ENCODE measurements at places on chromosomes 6 and 20.

GRCh38 chr20:1881240-1881835, 13.9 kb upstream of the SIRPA start:
- no peak for DNase-seq

GRCh38 chr6:33719326-33719987, 8.0 kb upstream of the UQCC2 start:
- no peak for DNase-seq

GRCh38 chr20:50146214-50146613, 7.3 kb downstream of the PEDS1 start:
- DNase-seq = peak; percentile 42

GRCh38 chr20:64140061-64140931, 24.0 kb upstream of the MYT1 start:
- no peak for DNase-seq

- DNase-seq = no peak
Measured at GRCh38 chr20:4601630-4602296, 119.9 kb upstream of the PRND start.

- no peak for DNase-seq
Measured at GRCh38 chr20:44479643-44480042, 4.0 kb downstream of the TTPAL start.

GRCh38 chr6:33174784-33175183, 17.5 kb downstream of the COL11A2 start:
- no peak for DNase-seq

DNA sequence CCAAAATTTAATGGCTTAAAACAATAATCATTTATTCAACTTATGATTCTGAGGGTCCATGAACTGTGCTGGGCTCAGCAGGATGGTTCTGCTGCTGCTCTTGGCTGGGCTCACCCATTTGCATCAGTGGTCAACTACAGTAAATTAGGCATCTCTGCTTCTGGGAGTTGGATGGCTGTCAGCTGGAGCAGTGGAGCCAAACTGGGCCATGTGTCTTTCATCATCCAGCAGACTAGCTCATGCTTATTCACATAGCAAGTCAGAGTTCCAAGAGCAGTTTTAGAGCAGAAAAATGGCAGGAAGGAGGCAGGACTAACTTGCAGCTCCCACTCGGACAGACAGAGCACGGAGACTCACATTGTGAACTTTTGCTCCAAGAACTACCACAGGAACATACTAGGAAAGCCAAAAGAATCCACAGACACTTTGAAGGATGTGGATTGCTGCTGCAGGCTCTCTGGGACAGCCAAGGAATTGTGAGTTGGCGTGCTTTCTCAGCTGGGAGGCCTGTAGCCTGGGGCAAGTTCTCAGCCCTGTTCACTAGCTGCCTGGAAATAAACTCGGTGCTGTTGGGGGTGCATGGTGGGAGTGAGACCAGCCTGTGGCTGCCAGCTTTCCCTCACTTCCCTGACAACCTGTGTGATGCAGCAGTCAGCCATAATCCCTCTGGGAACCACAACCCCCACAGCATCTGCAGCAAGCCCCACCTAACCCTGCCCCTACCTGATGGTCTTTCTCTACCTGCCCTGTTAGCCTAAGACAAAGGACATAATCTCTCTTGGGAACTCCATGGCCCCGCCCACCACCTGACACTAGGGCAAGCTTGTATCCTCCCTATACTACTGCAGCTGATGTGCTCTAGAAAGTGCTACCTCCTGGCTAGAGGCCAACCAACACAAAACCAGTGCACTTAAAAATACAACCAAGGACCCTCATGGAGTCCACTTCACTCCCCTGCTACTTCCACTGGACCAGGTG, 129.0 kb downstream of the JPH2 start:
- peak; percentile 15 for DNase-seq
